Panc1 (cell line): ENCODE measurements at places on chromosomes 1 and 21. TPM values are rescaled to one million over a fixed set of nuclear protein-coding genes. Genes with fewer than 3 reads are reported as not detected.

CELA3A gene
- 5.9 TPM for total RNA-seq

TXNIP gene
- total RNA-seq = 15.2 TPM

DNA sequence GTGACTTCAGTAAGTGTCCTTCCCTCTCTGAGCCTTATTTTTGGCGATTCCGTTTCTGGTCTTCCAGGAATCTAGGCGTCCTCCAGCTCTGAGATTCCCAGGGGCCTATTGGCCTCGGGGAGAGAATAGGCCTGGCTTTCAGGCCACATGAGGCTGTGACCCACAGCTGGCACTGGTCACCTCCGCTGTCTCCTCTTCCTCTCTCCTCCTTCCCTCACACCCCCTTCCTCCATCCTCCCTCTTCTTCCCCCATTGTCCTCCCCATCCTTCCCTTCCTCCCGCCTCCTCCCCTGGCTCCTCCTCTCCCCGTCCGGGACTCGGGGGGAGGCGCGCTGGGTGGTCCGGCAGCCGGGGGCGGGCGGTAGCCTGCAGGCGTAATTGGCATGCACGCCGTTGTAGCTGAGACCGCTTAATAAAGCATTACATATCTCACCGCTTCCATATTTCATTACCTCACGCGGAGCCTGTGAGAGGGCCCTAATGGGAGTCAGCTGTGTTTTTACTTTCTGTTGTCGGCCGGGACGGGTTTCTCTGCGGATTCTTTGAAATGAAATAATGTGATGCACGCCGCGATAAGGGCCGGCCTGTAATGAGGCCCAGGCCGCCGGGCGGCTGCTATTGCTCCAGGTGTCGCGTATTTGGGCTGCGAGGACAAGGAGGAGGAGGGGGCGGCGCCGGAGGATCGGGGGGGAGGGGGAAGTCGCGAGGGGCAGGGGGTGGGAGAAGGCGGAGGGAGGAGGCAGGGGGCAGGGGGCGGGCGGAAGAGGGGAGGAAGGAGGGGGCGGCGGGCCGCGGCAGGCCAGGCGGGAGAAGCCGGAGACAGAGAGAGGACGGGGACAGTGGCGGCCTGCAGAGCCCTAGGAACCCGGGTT is 95.3 kb downstream of the FOXD2 start:
- DNase-seq = no peak

- DNase-seq = no peak
Observed at GRCh38 chr1:209375097-209375496, 208.4 kb upstream of the CAMK1G start.

- no peak for DNase-seq
Observed at GRCh38 chr1:45863218-45863617, 59.8 kb downstream of the MAST2 start.

DNA sequence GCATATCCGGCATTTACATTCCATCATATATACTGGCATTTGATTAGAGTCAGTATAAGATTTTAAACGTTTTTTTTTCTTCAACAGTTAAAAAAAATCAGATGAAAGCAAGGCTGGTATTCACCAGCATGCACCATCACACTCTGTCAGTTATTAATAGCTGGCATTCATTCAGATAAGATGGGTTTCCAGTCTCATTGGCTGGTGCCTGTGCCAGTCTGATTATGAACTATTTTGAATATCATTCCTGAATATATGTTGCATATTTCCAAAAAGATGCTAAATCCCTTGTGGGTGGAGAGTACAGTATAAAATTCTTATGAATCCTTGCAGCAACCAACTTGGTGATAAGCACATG is 211.7 kb downstream of the GPATCH2 start:
- DNase-seq = no peak

GRCh38 chr1:240244968-240245628 is 153.4 kb downstream of the FMN2 start:
- no peak for DNase-seq
